NCI-H2029 (cell line): ENCODE measurements at places on chromosomes 5 and 9.

- no peak for DNase-seq
Observed at GRCh38 chr5:77707791-77708190, 68.3 kb downstream of the TBCA start.

GRCh38 chr9:4604678-4605095, 57.4 kb upstream of the PLPP6 start:
- peak; percentile 24 for DNase-seq

DNA sequence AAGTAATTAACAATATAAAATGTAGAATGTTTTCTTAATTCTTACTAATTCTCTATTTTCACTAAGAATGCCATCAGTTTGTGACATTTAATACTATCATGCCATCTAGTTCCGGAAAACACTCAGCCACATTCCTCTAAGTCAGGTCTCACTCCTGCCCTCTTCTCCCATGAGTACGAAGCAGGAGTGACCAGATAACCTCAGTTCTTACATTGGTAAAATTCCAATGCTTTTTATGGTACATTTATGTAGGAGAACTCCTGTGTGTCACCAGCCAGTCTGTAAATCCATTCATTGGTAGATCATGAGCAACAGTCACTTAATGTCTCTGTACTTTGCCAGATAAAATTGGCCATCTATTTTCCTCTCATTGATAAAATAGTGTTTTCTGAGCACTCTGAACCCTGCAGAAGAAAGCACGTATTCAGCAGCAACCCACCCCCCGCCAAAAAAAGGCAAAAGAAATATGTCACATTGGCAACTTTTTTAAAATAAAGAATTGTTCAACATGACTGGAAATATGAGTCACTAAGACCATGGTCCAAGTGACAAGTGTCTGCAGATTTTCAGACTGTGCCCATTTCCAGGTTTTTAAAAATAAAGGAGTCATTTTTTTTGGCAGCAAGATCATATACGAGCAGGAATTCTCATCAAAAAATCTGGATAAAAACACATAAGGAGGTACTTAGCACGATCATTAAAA, 11.8 kb downstream of the GLIS3 start:
- DNase-seq: no peak

DNA sequence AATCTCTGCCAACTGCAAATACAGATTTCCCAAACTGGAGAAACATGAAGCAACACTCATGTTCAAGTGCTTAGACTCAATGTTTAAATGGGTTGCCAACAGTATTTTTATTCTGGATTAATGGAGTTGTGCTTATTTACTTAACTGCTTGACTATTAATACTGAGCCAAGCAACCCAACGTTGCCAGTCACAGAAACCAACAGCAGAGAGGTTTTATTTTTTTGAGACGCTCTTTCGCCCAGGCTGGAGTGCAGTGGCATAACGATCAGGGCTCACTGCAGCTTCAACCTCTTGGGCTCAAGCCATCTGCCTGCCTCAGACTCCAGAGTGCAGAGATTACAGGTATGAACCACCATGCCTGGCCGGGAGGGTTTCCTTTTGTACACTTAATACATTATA, 8.5 kb upstream of the TMEM268 start:
- no peak for DNase-seq

DNA sequence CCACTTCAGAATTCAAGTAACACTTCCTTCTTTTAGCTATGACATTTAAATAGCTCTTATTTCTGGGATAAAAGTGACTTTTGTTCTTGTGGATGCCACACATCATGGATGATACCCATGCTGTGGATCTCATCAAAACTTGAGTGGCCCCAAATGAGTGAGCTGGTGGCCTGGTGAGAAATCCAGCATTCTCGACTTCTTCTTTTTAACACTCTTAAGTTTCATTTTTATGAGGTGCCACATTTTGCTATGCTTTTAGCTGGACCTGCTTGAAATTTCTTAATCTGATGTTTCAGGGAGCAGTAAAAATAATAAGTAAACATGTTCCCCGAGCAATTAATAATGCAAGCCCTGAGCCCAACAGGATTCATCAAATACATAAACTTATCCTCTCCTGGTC, 384.8 kb upstream of the MEF2C start:
- no peak for DNase-seq

DNA sequence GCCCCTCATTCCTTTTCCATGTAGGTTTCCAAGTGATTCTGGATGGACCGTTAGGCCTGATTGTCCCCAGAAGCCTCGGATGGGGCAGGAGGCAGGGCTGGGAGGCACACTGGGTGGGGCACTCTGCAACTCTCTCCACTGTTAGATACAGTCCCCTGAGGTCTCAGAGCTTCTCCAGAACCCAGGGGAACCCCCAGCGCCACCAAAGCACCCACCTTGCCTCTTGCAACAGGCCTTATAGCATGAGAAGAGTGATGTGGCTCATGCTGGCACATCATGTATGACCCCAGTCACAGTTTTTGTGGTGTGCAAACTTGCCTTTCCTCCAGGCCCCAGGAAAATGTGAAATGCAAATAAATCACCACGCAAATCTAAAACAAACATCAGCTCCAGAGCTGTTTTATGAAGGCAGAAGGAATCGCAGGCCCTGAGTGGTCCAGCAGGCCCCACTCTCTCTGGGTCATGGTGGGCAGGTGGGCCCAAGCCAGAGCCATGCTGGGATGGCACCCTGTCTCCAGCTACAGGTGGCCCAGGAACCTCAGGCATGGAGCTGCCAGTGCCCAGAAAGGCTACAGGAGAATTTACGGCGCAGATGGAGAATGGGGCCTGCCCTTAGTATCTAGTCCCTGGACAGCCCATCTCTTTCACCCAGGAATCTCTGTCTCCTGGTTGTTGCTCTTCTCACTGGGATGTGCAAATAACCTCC, 36.3 kb upstream of the CDKN2AIPNL start:
- DNase-seq: no peak

- DNase-seq: no peak
Observed at GRCh38 chr5:37212096-37212495, 37.1 kb downstream of the CPLANE1 start.

GRCh38 chr5:168174376-168174775, 117.1 kb upstream of the WWC1 start:
- no peak for DNase-seq

DNA sequence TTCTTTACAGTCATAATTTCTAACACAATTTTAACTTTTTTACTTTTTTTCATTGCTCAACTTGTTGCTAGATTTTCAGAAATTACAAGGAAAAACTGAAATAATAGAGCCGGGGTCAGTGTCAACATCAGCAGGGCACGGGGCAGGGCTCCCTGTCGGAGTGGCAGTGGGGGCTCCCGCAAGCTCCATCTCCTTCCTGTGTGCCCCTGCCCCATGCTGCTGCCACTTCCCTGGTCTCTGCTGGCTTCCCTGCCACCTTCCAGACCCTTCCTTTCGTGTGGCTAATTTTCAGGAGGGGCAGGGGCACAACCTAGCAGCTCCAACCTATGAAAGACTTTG, 1.0 kb upstream of the EXOC3 start:
- DNase-seq: no peak

DNA sequence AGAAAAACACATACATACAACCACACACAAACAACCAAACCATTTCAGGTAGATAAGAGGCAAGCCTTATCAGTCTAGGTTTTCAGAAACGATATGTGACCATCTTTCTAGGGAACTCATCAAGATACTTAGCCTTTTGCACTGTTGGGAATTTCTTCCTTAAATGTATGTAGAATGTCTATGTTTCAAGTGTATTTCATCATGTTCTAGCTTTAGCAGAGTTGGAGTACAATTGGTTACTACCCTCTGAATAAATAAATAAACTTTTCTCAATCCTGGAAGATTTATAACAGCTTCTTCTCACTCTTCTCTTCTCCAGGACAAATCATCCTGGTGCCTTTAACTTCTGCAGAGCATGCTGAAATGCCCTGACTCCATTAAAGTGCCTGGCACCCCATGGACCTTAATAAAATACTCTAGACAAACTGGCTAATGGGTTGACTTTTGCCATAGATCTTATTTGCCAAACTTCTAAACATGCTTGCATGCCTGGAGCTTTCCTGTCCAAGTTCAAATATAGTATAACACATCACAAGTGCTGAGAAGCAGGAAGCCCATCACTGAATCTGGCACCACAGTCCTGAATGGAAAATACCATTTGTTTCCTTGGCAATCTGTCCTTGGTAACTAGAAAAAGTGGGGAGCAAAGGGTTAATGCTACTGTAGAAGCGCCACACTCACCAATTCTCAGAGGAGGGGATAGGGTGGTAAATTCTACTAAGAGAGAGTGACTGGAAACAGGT, 33.1 kb upstream of the ZNF462 start:
- DNase-seq: no peak

- DNase-seq: no peak
Observed at GRCh38 chr5:62124266-62124665, 181.7 kb upstream of the KIF2A start.

DNA sequence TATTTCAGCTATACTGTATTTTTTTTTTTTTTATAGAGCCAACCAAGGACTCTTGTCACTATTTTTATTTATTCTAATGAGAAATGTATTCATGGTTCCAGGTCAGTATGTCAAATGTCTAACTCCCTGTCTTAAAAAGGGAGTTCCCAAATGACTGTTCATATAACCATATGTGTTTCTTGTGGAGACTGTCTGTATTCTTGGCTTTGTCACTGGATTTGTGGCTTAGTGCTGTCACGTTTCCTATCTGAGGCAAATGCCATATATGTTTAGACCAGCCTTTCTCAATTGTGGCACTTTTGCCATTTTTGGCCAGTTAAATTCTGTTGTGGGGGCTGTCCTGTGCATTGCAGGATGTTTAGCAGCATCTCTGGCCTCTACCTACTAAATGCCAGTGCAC, 3.1 kb downstream of the GCNT1 start:
- DNase-seq: no peak

DNA sequence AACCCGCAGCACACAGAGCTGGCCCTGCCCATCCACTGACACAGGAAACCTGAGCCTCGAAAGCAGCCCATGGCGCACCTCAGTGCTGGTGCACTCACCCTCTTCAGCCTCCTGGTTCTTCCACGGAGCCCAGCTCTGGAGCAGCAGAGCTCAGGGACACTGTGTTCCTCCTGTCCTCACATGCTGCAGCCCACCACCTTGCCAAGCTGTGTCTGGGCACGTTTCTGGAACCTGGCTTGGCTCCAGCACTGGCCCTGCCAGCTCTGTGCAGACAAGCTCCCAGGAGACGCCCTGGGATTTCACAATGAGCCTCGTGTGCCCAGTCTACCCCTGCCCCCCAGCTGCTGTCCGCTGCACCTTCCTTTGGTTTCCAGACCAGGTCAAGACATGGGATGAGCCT, 119.5 kb downstream of the SYK start:
- peak; percentile 58 for DNase-seq

DNA sequence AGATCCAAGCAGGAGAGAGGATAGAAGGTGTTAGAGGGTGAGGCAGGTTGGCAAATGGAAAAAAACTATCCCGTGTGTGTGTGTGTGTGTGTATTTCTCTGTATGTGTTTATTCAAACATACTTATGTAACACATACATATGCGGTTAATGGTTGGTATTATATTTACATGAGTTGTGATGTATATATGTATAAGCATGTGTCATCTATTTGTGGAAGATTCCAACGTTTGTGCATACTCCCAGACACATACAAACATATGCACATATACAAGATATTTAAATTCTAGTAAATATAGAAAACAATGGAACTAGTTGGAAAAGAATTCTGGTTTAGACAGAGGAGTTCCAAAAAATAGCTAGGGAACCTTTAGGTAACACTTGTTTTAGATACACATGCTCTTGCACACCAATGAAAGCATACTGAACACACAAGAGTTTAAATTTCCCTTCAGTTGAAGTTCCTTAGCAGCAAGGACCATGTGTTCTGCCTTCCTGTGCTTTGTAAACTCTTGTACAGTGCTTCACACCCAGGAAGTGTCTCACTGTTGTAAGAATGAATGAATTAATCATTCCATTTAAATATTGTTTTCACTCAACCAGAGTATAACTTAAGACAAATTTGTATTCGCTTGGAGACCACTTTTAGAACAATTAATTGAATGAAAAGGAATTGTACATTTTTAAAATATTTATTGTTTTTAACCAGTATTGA, 257.8 kb downstream of the FER start:
- no peak for DNase-seq

DNA sequence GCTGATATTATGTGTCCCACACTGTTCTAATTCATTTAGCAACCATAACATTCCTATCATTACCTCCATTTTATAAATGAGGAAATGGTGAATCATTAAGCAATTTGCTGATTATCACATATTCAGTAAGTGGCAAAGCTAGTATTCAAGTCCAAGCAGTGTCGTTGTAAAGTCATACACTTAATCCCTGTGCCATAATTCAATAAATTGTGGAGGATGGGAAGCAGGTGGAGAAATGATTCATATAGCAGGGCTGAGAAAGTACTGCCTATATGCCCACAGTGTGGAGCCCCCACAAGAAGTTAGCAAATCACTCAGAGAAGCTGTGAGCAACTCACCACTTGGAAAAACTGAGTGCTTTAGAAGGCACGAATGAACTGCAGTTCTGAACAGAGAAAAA, 691.0 kb downstream of the PTPRD start:
- DNase-seq: no peak

GRCh38 chr5:150778088-150778516, 455 bp upstream of the SMIM3 start:
- peak; percentile 74 for DNase-seq

- no peak for DNase-seq
Observed at GRCh38 chr9:70493029-70493428, 78.6 kb upstream of the KLF9 start.

GRCh38 chr5:179158556-179158955, 98.4 kb downstream of the ZNF354C start:
- no peak for DNase-seq

GRCh38 chr5:67204821-67205220, 8.2 kb upstream of the CD180 start:
- DNase-seq: no peak

DNA sequence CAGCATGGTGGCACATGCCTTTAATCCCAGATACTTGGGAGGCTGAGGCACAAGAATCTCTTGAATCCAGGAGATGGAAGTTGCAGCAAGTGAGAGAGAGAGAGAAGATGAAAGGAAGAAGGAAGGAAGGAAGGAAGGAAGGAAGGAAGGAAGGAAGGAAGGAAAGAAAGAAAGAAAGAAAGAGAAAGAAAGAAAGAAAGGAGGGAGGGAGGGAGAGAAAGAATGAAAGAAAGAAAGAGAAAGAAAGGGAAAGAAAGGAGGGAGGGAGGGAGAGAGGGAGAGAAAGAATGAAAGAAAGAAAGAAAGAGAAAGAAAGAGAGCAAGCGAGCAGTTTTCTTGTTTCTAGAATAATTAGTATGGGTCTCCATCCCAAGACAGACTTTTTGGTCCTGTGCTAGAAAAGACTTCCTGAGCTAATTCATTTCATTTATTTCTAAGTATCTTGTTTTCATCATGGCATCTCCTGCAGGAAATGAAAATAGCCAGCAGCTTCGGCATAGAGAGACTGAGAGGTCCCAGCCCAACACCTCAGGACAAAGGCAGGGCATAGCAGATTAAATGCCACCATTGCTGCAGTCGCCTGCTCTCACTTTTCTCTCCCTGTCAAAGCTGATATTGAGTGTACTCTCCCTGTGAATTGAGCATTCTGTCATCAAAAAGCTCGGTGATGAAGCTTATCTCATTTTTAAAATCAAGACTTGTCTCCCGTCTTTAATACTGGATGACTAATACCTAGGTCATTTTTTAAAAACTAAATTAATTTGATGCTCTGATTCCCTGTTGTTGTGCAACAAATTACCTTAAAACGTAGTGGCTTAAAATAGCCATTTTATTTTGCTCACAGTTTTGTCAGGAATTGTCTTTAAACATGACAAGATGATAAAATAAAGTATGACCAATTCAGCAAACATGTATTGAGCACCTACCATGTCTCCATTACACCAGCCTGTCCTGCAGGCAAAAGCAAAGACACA, 91.8 kb upstream of the ADRA1B start:
- no peak for DNase-seq

GRCh38 chr5:40677456-40677855, 2.3 kb upstream of the PTGER4 start:
- DNase-seq: no peak
